Activated CD8-positive, alpha-beta memory T cell treated with anti-CD3 and anti-CD28 coated beads, Interleukin-2, amount 10 ng/mL, durations not matched to agents 7 days and 5 days (primary cell): ENCODE measurements at places on chromosomes 7 and 10.

GRCh38 chr10:33559105-33559504 lies 224.6 kb upstream of the NRP1 start:
- no peak for DNase-seq

GRCh38 chr7:53050433-53050832 lies 15.0 kb downstream of the POM121L12 start:
- no peak for DNase-seq

DNA sequence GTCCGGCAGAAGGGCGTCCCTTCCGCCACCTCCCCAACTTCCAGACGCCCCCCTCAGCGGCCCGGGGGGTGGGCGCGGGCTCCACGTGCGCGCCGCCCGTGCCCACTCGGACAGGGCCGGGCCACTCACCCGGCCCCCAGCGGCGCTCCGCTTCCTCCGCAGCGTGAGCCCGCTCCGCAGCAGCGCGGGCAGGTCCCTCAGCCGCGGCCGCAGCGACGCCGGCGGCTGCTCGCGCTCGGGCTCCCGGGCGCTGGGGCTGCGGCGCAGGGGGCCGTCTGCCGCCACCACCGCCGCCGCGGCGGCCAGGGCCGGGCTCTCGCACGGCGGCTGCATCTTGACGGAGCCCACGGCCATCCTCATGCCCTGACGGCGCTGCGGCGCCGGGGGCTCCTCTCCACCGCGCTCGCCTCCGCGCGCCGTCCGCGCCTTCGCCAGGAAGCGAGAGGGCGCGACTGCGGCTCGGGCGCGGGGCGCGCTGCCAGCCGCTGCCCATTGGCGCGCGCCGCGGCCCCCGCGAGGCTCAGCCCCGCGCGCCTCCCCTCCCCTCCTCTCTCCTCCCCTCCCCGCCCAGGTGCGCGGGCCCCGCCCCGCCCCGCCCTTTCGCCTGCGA lies at the start of gene RAPGEF5:
Gene RAPGEF5, minus strand, starts transcription at position 454 of the 610 bp plus-strand sequence. Its CDS starts 94 bp downstream, at position 360.
- DNase-seq, result no peak

- peak; percentile 71 for DNase-seq
Measured at GRCh38 chr10:70093335-70093944, 39.2 kb downstream of the AIFM2 start.

- DNase-seq, result no peak
Measured at GRCh38 chr10:36675458-36675880, 449.9 kb upstream of the ANKRD30A start.

DNA sequence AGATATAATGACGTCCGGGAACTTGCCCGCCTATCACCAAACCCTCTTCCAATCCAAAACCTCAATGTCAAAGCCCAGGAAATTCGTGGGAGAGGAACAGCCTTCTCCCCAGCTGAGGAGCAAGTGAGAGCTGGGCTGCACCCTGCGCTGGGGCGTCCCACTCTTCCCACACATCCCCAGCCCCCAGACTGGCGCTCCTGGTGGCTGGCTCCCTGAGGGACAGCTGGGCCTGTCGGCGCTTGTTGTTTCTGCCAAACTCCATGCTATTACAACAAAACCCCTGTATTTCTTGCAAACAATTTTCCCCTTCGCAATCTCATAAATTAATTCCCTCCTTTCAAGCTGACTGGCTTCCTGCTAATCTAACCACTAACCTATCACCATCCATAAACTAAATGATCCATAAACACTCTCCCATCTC lies 53.0 kb downstream of the GRID1 start:
- DNase-seq, result no peak

- DNase-seq, result no peak
Measured at GRCh38 chr7:36895192-36895591, 170.9 kb upstream of the AOAH start.

- no peak for DNase-seq
Measured at GRCh38 chr10:2980791-2981360, 86.5 kb upstream of the PFKP start.

- DNase-seq, result no peak
Measured at GRCh38 chr10:22821501-22821900, 106.4 kb upstream of the ARMC3 start.

GRCh38 chr10:133123050-133123745 lies 35.5 kb downstream of the ADGRA1 start:
- no peak for DNase-seq
